KBM-7 (cell line): ENCODE measurements at places on chromosomes 16 and 17.

DNA sequence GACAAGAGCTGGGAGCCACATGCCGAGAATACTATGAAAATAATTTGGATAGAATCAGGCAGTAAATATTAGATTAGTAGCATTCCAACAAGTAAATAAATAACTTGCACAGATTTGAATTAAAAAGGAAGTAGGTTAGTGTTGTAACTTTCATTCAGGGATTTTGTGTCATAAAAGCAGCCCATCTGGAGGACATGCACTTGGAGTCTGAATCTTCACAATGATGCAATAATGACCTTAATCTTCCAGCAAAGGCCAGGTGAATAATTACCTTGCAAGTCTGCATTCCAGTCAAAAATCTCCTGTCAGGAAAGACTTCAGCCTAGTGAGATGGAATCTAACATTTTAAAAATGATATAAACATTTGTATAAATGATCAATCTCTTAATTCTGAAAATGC is 518.1 kb downstream of the KCNJ2 start:
- DNase-seq, result no peak

DNA sequence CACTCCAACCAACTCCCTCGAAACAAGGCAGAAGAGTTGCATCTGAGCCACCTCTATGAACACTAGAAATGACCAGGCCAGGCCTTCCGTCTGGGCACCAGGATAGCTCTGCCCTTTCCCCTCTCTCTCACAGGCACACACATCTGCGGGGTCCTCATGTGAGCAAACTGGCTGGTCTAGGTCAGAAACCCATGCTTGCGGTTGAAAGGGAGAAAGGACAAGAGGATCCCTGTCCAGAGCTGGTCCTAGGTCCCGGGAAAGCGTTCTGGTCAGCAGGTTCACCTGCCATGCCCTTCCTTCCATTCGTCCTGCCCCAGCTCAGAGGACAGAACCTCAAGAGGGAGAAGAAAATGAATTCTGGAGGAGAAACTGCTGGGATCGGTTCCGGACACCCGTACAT is 2.7 kb downstream of the MNT start:
- DNase-seq, result no peak

- DNase-seq, result no peak
Observed at GRCh38 chr16:23185656-23186055, 3.1 kb downstream of the SCNN1G start.

DNA sequence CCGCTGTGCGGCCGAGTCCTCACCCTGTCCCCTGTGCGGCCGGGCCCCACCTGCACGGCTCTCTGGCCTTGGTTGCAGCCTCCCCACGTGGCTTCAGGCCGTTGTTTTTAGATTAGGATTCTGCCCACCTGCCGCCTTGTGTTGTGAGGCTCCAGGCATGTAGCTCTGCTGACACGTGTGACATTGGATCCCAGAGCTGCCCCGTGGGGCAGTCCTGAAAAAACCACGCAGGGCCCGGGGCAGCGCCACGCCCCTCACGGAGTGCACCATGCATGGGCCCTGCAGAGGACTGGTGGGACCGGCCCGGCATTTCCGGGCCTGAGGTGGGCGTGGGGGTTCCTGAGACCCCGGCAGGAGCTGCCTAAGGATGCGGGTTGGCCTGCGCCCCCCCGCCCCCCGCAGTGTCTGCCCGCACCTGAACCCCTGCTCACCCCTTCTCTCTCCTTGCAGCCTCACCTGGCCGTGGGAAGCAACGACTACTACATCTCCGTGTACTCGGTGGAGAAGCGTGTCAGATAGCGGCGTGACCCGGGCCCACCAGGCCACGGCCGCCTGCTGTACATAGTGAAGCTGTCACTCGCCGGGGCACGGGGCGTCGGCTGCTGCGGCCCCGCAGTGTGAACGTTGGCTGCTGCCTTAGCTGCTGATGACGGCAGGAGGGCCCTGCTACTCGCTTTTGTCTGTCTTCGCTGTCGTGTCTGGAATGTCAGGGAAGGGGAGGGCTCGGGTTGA is 27.7 kb upstream of the CHMP6 start:
- no peak for DNase-seq

- no peak for DNase-seq
Observed at GRCh38 chr16:75027520-75028300, 28.9 kb downstream of the ZNRF1 start.
